ENCODE measurements at places on chromosomes 6 and 20. TPM values are rescaled to one million over a fixed set of nuclear protein-coding genes. Genes with fewer than 3 reads are reported as not detected.

Gene TMEM14A
- polyA plus RNA-seq, result 25.2 TPM

- no peak for DNase-seq
Measured at GRCh38 chr6:40634429-40634828, 47.3 kb upstream of the LRFN2 start.

Gene TMEM217
- 0.60 TPM for polyA plus RNA-seq

Gene CDH22
- polyA plus RNA-seq, result 0.06 TPM

Gene NOP56
- 47.6 TPM for polyA plus RNA-seq

Gene BPIFB3
- not detected for polyA plus RNA-seq

Data from sigmoid colon (tissue), 7 donors.